Panc1 (cell line): ENCODE measurements at places on chromosomes 3 and 15. TPM values are rescaled to one million over a fixed set of nuclear protein-coding genes. Genes with fewer than 3 reads are reported as not detected.

DLL4 gene
- total RNA-seq = 0.31 TPM

CCR3 gene
- total RNA-seq = not detected

CHRD gene
- 1.4 TPM for total RNA-seq

- no peak overlapping the region for H3K27ac ChIP-seq
- no peaks in the 10 kb centered on the region for H3K27me3 ChIP-seq
- peak; percentile 24 for DNase-seq
- no peaks in the 10 kb centered on the region for H3K36me3 ChIP-seq
- no peaks in the 10 kb centered on the region for H3K4me1 ChIP-seq
Observed at GRCh38 chr3:81581966-81582599, 179.4 kb downstream of the GBE1 start.

GRCh38 chr3:168925568-168925967 lies 737.9 kb downstream of the MECOM start:
- H3K27ac ChIP-seq = no peak overlapping the region
- DNase-seq = no peak
- H3K4me3 ChIP-seq = no peak overlapping the region
- no peaks in the 10 kb centered on the region for H3K27me3 ChIP-seq

- H3K27ac ChIP-seq = no peak overlapping the region
- no peak overlapping the region for H3K4me3 ChIP-seq
- no peaks in the 10 kb centered on the region; the same call in 1 of the 2 replicates for H3K4me1 ChIP-seq
- no peak for DNase-seq
Observed at GRCh38 chr15:64452988-64453688, 7.2 kb upstream of the ZNF609 start.

DNA sequence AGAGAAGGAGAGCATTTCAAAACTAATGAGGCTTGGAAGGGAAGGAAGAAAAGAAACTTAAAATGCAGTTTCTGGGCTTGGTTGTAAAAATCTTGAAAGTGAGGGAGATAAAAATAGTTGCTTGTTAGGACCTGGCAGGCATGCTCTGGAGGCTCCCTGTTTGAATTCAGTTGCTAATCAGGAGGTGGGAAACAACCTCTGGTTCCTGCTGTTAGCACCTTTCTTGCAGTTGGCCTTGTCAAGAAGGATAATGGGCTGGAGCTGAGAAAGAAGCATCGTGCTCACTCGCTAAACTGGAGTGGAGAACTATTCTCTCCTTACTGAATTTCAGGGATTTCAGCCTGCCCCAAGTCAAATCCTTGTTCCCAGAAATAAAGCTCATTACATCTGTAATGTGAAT lies 23.4 kb downstream of the SNAPC5 start:
- DNase-seq = no peak
- no peak overlapping the region for H3K4me3 ChIP-seq
- H3K4me1 ChIP-seq = no peaks in the 10 kb centered on the region
- H3K27ac ChIP-seq = no peak overlapping the region
